ENCODE measurements at places on chromosomes 2 and 18.

GRCh38 chr2:238928520-238929241 is 80.8 kb downstream of the TWIST2 start:
- DNase-seq: no peak

DNA sequence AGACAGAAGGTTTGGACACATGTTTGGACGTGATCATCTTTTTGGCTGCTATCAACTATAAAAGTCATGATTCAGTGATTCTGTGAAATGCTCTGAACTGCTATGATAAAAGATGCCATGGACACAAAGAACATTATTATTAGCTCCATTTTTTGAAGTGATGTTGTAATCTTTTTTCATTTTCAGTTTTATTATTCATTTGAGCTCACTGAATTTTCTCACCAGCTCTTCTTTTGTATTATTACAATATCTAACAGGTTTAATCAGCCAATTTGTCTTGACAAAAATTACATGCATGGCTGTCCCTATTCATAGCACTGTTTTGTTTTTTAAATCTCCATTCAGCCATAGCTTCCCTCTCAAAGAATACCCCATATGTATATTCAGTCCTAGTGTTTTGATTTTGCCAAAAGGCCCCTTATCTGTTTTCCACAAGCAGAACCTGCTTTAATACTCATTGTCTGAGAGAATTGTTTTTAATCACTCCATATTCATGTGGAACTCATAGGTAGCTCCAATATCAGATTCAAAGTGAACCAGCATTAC is 314.0 kb upstream of the FAM98A start:
- no peak for DNase-seq

DNA sequence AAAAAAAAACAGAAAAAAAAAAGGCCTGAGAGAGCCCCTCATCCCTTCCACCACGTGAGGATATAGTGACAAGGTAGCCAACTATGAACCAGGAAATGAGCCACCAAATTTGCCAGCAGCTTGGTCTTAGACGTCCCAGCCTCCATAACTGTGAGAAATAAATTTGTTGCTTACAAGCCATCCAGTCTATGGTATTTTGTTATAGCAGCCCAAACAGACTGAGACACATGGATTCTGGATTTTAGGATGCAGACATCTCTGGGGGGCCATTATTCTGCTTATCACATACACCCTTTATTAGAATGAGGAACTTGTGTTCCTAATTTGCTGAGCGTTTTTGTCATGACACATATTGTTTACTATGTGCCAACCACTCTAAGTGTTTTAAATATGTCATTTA is 5.4 kb upstream of the YIPF4 start:
- DNase-seq: no peak

DNA sequence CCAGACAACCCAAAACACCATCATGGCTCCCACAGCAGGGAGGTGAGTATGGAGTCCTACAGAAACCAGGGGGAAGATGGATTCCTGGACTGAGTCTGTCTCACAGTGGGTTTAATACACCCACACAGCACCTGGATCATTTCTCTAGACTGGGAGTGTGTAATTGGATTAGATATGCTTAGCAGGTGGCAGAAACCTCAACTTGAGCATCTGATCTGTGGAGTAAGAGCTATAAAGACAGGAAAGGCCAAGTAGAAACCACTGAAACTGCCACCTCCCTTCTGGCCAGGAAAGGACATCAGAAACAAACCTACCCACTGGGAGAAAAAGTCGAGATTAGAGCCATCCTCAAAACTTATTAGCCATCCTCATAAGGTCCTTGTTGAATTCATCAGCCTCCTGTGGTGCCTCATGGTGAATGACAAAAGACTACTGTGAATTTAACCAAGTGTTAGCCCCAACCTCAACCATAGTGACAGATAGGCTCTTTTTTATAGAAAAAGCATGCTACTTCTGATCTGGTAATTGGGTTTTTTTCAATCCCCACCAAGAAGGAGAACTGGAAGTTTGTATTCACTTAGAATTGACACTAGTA is 28.1 kb upstream of the CHST9 start:
- DNase-seq: no peak

- no peak for DNase-seq
Measured at GRCh38 chr2:48406794-48407349, 123.1 kb upstream of the STON1 start.

- no peak for DNase-seq
Measured at GRCh38 chr2:44980751-44981713, 28.2 kb downstream of the SIX2 start.

- DNase-seq: no peak
Measured at GRCh38 chr18:62977512-62977911, 262.2 kb downstream of the PHLPP1 start.

Data from NCI-H446 treated with DMSO at 0.1 percent for 48 hours (cell line).